ENCODE measurements at places on chromosomes 1 and 21.

GRCh38 chr1:229025576-229025975 is 245.3 kb upstream of the RAB4A start:
- DNase-seq = no peak

GRCh38 chr1:15584489-15585363 is at the start of gene AGMAT:
Gene AGMAT (minus strand): TSS chr1:15585051. CDS start chr1:15584967, 84 bp downstream.
- no peak for DNase-seq

DNA sequence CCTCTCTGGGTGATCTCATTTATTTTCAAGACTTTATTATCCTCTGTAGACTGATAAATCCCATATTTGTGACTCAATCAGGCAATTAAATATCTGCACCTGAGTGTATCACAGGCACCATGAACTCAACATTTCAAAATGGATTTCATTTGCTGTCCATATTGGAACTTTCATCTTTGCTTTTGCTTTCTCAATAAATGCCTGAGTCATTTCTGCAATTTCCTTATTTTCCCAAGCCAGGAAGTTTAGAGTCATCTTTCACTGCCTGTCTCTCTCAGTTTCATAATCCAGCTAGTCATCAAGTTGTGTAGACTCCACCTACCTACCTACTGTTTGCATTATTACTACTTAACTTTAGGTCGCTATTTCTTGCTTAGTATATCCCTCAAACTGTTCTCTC is 540.9 kb downstream of the LMO4 start:
- no peak for DNase-seq

GRCh38 chr21:44805226-44805625 is 3.6 kb upstream of the UBE2G2 start:
- no peak for DNase-seq

DNA sequence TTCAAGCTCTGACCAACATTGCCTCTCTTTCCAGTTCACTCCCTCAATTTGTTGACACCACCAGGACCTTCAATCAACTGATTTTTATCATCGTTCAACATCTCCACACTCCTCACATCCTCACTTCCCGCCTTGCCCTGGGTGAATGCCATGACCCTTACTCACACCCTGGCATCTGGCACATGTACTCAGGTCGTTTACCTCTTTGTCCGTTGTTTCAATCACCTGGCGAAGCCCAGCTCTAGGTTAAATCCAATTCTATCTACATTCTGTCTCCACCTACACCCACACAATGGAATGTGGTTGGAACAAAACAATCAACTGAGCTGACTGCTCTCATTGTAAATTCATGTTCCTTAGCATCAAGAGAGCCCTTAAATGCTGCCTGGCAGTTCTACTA is 24.2 kb upstream of the TBX15 start:
- DNase-seq = no peak

- DNase-seq = peak; percentile 94
These were observed 12.7 kb downstream of the EFNA3 start for GRCh38 chr1:155091071-155092051.

DNA sequence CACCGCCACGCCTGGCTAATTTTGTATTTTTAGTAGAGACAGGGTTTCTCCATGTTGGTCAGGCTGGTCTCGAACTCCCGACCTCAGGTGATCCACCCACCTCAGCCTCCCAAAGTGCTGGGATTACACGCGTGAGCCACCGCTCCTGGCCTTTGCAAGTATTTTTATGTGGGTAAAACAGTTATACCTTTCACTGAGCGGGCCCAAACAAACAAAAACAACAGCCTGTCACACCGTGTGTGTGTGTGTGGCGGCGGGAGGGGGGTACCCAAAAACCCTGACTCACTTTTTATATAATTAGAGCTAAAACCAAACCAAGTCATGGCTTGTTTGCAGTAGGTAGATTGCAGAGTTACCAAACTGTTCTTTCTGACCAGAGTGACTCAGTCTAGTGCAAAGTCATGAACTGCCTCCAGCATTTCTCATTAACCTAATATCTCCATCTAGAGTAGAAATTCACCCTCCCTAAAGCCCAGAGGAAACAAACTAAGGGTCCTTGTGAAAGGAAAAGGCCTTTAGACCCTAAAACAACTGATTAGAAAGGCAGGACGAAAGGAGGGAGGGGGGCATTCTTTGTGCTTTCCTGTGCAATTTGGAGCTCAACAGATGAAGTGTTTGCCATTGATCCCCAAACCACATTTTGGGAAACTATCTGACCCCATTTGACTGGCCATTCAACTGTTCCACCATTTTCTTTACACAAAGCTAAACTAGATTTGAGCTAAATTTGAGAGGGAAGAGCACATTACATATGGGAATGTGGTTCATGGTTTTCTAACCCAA is 181.0 kb downstream of the DHRS3 start:
- DNase-seq = no peak

GRCh38 chr21:45767071-45768006 is 123.8 kb downstream of the PCBP3 start:
- no peak for DNase-seq
